Stimulated activated CD8-positive, alpha-beta memory T cell treated with anti-CD3 and anti-CD28 coated beads, Interleukin-7, amount 100 ng/mL, for 1 hour (primary cell): ENCODE measurements at places on chromosomes 3 and 15.

DNA sequence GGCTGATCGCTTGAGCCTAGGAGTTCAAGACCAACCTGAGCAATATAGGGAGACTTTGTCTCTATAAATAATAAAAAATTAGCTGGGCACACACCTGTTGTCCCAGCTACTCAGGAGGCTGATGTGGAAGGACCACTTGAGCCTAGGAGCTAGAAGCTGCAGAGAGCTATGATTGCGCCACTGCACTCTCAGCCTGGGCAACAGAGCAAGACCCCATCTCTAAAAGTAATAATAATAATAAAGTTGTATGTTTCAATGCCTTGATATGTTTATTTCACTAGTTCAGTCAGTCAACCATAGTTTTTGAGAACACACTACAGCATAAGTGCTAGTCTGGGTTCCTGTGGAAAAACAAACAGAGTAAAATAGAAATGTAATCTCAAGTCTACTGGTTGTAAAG, 36.5 kb downstream of the IGF2BP2 start:
- DNase-seq: no peak

DNA sequence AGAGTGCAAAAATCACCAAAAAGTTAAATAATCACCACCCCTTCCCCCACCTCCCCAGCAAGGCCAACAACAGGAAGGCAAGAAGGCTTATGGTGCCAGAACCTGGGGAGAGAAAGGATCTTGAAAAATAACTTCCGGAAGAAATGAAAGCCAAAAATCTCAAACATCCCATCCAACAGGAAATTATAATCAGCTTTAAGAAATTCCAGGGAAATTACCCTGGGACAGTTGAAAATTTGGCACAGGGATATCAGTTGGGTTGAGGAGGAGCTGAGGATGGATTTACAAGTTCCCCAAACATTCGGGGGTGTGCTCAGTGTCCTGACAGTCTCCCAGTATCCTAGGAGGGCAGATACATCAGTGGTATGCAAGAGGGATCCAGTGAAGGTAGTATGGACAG, 82.7 kb downstream of the POLR2M start:
- no peak for DNase-seq

DNA sequence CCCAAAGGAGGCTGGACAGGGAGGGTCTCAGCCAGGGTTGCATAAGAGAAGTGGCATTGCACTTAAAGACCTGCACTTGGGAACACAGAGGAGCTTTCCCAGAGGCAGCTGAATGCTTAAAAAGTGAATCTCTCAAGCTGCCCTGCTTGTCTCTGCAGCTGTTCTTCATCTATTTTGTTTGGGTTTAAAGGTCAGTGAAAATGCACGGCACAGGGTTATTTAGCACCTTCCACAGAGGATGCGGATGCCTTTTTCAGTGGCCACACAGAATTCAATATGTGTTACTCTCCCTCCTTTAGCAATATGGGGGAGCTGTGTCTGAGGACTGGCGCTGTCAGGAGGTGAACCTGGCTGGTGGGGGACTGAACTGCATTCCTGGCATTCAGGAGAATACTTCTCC, 22.7 kb upstream of the CTNNB1 start:
- DNase-seq: no peak

- peak; percentile 54 for DNase-seq
These were observed 59.2 kb upstream of the FAM174B start for GRCh38 chr15:92714477-92715401.

- no peak for DNase-seq
These were observed 4.6 kb downstream of the TMEM266 start for GRCh38 chr15:76064375-76064774.

- DNase-seq: no peak
These were observed 36.7 kb upstream of the SLC7A14 start for GRCh38 chr3:170622369-170623159.

DNA sequence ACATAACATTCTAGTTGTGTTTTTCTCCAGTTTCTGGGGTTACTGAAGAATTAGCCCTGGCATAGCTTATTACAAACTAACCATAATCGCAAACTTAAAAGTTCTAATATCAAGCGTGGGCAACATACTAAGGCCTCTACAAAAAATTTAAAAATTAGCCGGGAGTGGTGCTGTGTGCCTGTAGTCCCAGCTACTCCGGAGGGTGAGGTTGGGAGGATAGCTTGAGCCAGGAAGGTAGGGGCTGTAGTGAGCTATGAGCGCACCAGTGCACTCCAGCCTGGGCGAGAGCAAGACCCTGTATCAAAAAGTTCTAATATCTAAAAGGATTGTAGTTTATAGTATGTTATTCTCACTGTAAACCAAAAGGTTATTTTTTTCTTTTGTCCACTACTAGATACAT, 1.1 kb downstream of the OIP5 start:
- DNase-seq: no peak

DNA sequence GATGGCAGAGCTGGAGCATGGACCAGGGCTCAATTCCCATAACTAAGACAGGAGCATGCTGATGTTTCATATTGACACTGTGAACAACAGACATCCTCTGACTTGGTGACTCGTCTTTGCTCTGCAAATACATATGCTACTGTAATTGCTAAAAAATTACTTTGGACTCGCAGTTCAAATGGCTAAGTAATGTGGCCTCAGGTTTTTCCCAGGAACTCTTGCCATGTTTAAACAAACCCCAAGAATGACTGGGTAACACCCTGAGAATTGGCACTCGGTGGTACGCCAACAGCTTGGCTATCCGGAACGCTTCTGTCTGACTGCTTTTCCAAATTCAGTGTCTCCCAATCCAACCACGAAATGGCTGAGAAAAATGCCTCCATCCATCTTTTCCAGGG, 456.7 kb upstream of the THBS1 start:
- no peak for DNase-seq

GRCh38 chr15:89335298-89336041, 846 bp upstream of the POLG start:
- no peak for DNase-seq

- DNase-seq: no peak
These were observed 97.2 kb downstream of the SEC22A start for GRCh38 chr3:123298903-123299302.

DNA sequence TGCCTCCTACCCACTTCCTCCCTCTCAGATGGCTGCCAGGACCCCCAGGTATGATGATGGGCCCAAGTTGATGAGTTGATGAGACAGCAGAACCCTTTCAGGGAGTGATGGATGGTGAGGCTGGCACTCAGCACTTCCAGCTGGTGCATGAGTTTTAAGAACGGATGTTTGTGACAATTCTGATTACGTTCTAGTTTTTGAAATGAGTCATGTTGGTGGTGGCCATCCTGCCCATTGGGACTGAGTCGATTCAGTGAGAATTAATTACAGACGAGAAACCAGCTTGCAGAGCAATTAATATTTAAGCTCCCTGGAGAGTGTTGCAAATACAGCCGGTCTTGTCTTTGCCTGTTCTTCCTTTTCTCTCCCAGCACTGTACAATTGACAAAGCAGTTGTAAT, 56.9 kb upstream of the NR2C2 start:
- DNase-seq: no peak

GRCh38 chr15:66996094-66996493, 69.3 kb upstream of the SMAD3 start:
- no peak for DNase-seq

GRCh38 chr3:69646287-69647067, 92.8 kb upstream of the MITF start:
- DNase-seq: no peak

- no peak for DNase-seq
These were observed 23.4 kb downstream of the KIF7 start for GRCh38 chr15:89631902-89632264.

DNA sequence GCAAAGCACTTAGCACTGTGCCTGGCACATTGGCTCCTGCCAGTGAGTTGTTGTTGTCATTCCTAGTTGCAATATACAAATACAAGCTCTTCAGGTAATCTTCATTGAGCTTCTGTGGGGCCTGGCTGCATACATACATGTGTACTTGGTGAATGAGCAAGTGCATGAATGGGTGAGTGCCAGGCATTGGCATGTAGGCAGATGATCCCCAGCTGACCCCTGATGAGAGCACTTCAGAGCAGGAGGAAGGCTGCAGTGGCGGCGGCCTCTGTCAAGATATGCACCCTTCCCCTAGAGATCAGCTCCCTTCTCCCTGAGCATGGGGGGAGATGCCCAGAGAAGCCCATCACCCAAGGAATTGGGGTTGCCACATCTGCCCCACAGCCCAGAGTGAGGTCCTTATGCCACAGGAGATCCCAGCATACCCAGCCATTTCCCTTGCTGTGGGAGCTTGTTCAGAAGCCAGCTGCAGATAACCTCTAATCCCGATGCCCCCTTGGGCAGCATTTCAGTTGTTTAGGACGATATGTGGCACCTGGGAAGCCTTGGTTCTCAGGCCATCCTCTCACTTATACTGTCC, 8.8 kb downstream of the CACNA2D3 start:
- DNase-seq: no peak

GRCh38 chr3:72810659-72811434, 37.4 kb downstream of the SHQ1 start:
- DNase-seq: no peak

DNA sequence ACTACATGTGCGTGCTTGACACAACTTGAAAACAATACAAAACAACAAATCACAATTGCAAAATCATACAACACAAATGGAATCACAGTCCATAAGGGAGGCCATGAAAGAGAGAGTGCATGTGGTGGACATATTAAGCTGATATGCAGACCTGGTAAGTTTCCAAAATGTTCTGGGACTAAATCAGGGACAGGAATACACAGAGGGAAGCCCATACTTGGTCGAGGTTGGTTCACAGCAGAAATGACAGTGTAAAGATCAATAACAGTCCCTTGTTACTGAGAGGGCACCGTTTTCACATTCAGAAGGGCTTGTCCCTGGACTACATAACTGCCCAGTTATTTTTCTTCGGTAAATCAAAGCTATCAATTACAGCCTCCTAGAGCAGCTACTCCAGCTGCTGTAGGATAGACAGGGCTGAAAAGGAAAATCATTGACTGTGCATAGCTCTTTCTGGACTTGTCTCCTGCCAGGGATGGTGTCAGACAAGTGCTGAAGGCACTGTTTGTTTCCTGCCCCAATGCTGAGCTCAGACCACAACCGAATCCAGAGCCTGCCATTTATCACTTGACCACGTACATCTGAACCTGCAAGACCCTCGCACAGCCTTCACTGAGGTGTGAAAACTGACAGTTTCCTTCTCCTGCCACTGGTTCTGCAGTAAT, 79.5 kb upstream of the KCNMB2 start:
- no peak for DNase-seq

DNA sequence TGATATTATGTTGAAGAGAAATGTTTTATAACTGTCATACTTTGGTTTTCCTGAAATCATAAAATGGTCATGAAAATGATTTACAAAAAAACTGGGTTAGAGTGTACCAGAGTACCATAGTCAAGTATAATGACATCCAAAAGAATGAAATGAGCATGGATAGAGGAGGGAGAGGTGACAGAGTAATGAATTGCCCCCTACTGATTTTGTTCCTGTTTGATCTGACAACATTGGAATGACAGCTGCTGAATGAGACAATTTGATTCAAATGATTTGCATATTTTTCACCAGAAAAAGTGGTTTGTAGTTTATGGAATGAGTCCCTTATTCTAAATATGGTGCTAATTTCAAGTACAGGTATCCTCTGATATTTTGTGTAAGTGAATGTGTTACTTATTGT, 271.7 kb downstream of the CNTN4 start:
- no peak for DNase-seq

DNA sequence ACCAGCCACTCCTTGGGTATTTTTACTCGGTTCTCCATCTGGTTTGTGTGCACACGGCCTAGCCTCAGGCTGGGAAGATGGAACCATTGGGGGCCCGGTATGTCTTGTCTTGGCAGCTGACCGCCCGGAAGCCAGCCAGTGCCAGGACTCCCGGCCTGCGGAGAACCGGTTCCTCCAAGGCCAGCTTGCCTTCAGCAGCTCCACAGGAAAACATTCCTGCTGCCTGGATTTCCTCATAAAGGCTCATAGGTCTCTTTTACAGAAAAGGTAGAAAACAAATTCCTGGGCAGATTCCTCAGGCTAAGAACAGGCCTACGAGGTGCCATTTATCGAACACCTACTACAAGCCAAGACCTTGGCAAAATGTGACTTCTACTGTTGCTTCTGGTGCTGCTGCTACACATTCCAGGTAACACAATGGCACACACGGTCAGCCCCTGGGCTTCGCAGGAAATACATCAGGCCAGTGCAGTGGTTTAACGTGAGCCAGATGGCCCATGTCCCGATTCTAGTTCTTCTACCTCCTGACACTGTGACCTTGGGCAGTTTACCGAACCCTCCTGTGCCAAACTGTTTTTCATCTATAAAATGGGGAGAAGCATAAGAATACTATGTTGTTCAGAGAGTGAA, 141.8 kb downstream of the OPA1 start:
- DNase-seq: no peak

DNA sequence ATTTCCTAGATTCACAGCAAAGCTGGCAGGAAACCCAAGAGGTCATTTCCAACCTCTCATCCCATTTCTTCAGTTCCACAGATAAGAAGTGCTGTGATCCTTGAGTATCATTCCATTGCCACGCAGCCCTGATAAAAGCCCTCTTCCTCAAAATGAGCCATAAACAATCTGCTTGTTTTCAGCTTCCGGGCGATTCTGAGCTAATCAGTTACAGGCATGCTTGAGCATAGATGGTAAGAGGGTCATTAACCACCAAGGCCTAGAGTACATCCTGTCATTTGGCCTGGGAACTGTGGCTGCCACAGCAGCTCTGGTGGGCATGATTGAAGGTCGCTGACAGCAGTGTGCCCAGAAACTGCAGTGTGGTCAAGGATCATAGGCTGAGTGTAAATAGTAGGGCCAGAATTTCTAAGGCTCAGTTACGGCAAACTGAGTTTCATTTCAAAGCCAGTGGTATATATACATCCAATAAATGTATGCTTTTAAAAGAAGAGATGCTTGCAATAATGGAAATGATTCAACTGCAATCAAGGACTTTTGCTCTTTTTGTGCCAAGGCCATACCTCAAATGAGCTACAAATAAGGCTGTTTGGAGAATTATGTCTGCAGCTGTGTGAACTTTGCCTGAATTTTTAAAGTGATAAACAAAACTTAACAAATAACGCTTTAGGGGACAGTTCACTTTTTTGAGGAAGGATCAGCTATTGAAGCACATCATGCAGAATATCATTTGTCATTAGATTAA, 47.3 kb downstream of the P3H2 start:
- no peak for DNase-seq

DNA sequence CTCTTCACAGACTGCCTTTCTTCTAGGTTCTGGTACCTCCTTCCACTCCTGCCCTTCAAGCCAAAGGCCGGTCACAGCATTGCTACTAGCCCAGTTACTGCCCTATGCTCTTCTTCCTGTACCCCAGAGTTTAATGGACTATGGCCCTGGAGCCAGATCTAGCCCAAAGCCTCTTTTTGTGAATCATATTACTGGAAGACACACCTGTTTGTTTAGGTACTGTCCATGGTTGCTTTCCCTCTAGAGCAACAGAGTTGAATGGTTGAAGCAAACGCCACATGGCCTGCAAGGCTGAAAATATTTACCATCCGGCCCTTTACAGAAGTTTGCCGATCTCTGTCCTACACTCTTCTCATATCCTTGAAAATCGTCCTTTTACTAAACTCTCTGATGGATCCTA, 47.0 kb downstream of the PDZRN3 start:
- no peak for DNase-seq

- no peak for DNase-seq
These were observed 9.0 kb upstream of the UACA start for GRCh38 chr15:70772402-70772801.

GRCh38 chr15:48796930-48797329, 13.9 kb downstream of the CEP152 start:
- no peak for DNase-seq
